ENCODE measurements at places on chromosomes 4 and X. TPM values are rescaled to one million over a fixed set of nuclear protein-coding genes. Genes with fewer than 3 reads are reported as not detected.

PDGFRA gene
- total RNA-seq = 0.43 TPM

DNA sequence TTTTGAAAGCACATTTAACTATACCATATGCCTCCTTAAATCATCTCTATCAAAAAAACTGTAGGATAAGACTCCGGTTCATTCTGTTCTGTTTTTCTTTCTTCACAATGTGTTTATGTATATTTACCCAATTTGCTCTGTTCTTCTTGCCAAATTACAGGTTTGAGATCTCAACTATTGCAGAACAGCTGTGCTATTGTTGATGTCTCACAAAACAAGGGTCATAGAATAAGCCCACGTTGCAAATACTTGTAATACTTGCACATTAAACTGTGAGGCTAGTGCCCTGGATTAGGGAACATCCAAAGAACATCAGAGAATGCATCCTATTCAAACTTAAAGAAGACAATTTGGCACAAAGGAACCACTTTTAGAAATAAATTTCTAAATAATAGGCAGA lies 45.4 kb downstream of the ANTXR2 start:
- no peaks in the 10 kb centered on the region for H3K4me1 ChIP-seq
- H3K27me3 ChIP-seq = no peaks in the 10 kb centered on the region
- no peak overlapping the region for H3K27ac ChIP-seq
- DNase-seq = no peak

DNA sequence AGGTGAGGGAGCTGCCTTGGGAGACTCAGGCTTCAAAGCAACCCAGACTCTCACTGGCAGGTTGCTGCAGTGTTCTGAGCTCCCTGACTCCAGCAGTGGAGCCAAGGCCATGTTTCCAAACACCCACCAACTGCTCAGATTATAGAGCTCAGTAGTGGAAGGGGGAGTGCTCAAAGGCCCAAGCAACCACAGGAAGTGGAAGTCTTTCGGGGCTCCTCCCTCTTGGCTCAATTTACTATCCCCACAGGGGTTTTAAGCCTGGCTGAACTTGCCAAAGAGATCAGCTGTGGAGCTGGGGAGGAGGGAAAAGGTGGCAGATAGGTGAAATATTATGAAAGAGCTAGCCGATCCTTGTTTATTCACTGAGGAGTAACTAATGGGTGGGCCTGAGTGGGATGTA lies 82.5 kb downstream of the HPRT1 start:
- DNase-seq = no peak
- H3K36me3 ChIP-seq = no peaks in the 10 kb centered on the region
- peaks cover 9% of the 10 kb centered on the region for H3K4me1 ChIP-seq
- peaks cover 55% of the 10 kb centered on the region for H3K27me3 ChIP-seq

- H3K27me3 ChIP-seq = no peaks in the 10 kb centered on the region
- H3K4me3 ChIP-seq = no peak overlapping the region
- no peak for DNase-seq
Observed at GRCh38 chr4:142222127-142222526, 585.7 kb downstream of the IL15 start.

DNA sequence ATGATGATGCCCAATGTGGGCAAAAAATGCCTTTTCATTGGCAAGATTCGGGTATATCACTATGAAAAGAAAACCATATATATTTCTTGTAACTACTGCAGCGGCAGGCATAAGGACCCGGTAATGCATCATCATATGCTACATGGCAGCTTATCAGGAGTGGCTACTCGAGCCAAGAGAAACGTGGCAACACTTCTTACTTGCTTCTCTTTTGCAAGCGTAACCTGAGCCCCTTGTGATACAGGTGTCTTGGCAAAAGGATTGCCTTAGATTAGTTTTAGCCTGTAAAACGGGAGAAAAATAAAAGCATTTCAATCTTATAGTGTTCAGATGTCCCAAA lies 280.3 kb downstream of the SPRY1 start:
- no peak for DNase-seq
- no peak overlapping the region for H3K4me3 ChIP-seq
- H3K4me1 ChIP-seq = peaks cover 29% of the 10 kb centered on the region
- no peak overlapping the region for H3K27ac ChIP-seq

- no peak for DNase-seq
- H3K27ac ChIP-seq = no peak overlapping the region
- no peaks in the 10 kb centered on the region for H3K36me3 ChIP-seq
Observed at GRCh38 chr4:166324321-166324720, 451.3 kb downstream of the TLL1 start.

GRCh38 chrX:14295426-14295825 lies 233.9 kb upstream of the GLRA2 start:
- H3K4me3 ChIP-seq = no peak overlapping the region
- H3K27me3 ChIP-seq = no peaks in the 10 kb centered on the region
- H3K27ac ChIP-seq = no peak overlapping the region
- H3K36me3 ChIP-seq = no peaks in the 10 kb centered on the region
- no peak for DNase-seq

- H3K27me3 ChIP-seq = peaks cover 24% of the 10 kb centered on the region
- DNase-seq = no peak
- peak overlapping the region; percentile 2 for H3K4me3 ChIP-seq
Observed at GRCh38 chrX:120755066-120755846, 120.4 kb downstream of the CT47B1 start.

GRCh38 chr4:27947302-27947701 lies 1086.7 kb downstream of the STIM2 start:
- H3K4me3 ChIP-seq = no peak overlapping the region
- H3K27ac ChIP-seq = no peak overlapping the region
- no peak for DNase-seq
- no peaks in the 10 kb centered on the region for H3K4me1 ChIP-seq
- H3K27me3 ChIP-seq = no peaks in the 10 kb centered on the region

DNA sequence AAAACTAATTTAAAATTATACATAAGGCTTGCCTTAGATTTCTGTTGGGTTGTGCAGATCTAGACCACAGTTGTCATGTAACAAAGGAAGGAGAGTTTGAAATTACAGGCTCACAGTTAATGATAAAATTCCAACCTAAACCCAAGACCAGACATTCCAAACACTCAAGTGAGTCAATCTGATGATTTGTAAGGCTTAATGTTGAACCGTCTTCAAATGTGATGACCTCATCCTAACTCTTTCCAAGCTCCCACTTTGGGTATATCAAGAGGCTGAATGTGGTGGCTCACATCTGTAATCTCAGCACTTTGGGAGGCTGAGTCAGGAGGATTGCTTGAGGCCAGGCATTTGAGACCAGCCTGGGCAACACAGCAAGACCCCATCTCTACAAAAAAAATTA lies 149.2 kb downstream of the TBL1X start:
- DNase-seq = no peak
- no peaks in the 10 kb centered on the region for H3K27me3 ChIP-seq
- no peak overlapping the region for H3K4me3 ChIP-seq
- H3K4me1 ChIP-seq = no peaks in the 10 kb centered on the region
- no peak overlapping the region for H3K27ac ChIP-seq

GRCh38 chrX:153725832-153726285 lies 1.2 kb downstream of the ABCD1 start:
- peaks cover 2% of the 10 kb centered on the region for H3K36me3 ChIP-seq
- DNase-seq = no peak
- peak overlapping the region; percentile 33 for H3K27ac ChIP-seq

- H3K4me1 ChIP-seq = peaks cover 72% of the 10 kb centered on the region
- H3K27me3 ChIP-seq = no peaks in the 10 kb centered on the region
- H3K27ac ChIP-seq = no peak overlapping the region
- no peak for DNase-seq
- H3K36me3 ChIP-seq = no peaks in the 10 kb centered on the region
Observed at GRCh38 chr4:2866160-2866861, 22.7 kb downstream of the ADD1 start.

- no peak for DNase-seq
- peaks cover 1% of the 10 kb centered on the region for H3K36me3 ChIP-seq
- H3K27ac ChIP-seq = no peak overlapping the region
- H3K4me1 ChIP-seq = peaks cover 17% of the 10 kb centered on the region
- no peaks in the 10 kb centered on the region for H3K27me3 ChIP-seq
Observed at GRCh38 chr4:173318240-173318639, 15.9 kb downstream of the HMGB2 start.

DNA sequence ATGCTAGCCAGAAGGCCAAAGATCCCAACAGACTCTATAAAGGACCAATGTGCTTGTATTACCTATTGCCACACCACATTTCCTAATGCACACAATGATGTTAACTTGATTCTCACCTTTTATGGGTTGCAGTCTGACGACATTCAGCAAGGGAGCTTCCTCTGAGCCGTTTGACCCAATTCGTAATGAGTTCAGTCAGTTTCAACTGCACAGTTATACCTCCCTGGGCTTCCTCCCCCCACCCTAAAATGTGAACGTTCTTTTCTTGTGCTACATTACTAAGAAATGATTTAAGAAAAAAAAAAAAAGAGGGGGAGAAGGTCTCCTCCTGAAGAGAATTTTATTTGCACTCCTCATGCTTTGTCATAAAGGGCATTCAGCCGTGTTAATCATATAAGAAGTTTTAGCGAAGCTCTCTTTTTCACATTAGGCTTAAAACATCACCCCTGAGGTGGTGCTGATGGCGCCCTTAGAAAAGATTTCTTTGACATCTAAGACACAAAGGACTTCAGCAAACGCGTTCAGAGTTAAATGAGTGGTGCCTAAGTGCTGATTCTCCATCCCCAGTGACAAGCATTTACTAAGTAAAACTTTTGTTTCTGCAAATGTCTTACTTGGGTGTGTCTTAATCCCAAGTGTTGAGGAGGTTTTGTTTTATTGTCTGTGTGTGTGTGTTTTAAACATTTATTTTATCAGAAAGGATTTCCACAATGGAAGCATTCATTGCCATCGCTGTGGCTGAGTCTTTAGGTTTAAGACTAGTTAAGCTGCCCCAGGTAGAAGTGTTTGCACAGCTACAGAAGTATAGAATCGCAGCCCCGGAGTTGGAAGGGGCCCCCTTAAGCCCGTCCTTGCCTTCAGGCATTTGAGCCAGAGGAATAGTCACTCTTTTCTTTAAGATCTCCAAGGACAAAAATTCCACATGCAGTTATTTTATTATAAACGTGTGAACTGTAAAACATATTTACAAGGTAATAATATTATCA lies 15.2 kb upstream of the GPC3 start:
- H3K4me3 ChIP-seq = no peak overlapping the region
- DNase-seq = no peak
- peaks cover 6% of the 10 kb centered on the region for H3K4me1 ChIP-seq
- no peaks in the 10 kb centered on the region for H3K36me3 ChIP-seq

GRCh38 chr4:108078024-108078733 lies 88.5 kb downstream of the HADH start:
- H3K27me3 ChIP-seq = no peaks in the 10 kb centered on the region
- DNase-seq = no peak
- H3K4me1 ChIP-seq = peaks cover 80% of the 10 kb centered on the region
- H3K27ac ChIP-seq = peak overlapping the region; percentile 85
- H3K36me3 ChIP-seq = peaks cover 11% of the 10 kb centered on the region

Data from activated T-cell treated with anti-CD3 and anti-CD28 coated beads, Interleukin-2, amount 50 U/mL, for 72 hours (primary cell).